ENCODE measurements at places on chromosomes 4 and X.

GRCh38 chr4:83071116-83071515 lies 36.1 kb downstream of the COPS4 start:
- peak; percentile 4 for DNase-seq

- peak; percentile 31 for DNase-seq
Observed at GRCh38 chr4:23937173-23937572, 47.3 kb upstream of the PPARGC1A start.

DNA sequence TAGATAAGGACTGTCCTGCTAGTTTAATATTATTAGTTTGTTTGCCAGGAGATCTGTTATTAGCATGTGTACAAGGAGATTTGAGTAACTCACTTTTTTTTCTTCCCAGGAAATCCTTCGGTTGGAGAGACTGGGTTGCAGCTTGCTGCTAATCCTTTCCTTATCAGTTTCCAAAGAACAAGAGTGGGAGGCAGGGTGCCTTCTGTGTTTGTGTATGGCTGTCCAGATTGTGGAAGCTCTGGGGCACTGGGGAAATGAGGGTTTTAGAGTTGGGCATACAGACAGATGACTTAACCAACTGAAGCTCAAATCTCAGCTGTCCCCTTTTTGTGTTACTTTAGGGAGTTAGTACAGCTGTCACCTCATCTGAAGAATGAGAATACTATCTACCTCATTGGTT lies 12.6 kb upstream of the SUPT20HL1 start:
- no peak for DNase-seq

DNA sequence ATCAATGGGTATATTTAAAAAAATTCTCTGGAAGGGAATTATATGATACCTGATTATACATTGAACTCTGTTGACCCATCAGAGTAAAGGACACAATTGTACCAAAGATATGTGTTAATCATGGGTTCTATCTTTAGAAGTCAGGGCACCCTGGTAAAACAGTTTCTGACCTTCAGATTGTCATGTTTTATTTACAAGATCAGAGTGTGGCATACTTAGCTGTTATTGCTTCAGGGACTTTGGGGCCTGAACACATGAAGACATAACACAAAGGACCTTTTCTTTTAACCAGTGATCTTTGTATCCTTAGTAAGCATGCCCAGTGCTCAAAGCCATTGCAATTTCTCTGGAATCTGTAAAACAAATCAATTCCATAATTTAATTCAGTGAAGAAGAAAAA lies 204.8 kb upstream of the RPS6KA3 start:
- no peak for DNase-seq

- DNase-seq = no peak
Observed at GRCh38 chr4:5822619-5823018, 70.3 kb downstream of the CRMP1 start.

DNA sequence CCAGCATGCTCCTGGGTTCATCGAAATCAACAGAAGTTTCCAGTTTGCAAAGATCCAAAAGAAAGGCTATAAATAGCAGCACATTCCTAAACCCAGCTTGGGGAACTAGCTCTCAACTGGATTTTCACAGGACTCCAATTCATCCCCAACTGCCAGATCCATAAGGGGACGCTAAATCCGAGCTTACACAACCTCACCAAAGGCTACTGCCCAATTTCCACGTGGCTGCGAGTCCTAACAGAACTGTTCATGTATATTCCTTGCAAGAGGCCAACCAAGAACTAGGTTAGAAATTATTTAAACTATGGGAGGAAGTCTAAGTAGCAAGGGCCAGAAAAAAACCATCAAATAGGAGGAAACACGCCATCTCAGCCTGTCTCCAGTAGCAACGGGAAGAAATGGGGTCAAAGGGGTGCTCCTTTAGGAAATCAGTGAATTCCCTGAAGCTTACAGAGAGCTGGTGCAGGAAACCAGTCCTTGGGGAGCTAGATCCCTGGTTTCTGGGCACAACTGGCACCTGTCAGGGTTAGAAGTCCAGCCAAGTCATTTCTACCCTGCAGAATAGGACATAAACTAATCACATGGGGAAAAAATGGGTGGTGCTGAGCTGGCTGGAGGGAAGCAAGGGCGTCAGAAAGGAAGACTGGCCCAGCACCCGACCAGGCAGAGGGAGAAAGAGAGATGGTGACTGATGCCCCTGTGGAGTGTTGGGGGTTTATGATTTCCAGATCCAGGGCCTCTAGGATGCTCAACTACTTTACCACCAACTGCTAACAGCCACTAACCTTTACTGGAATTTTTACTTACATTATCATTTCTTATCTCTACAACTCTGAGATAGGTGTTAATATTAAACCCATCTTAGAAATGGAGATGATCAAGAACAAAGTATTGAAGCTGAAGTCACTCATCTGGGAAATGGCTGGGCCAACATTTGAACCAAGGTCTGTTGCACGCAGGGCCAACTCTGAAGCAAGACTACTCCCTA lies 20.5 kb downstream of the RELL1 start:
- DNase-seq = no peak

DNA sequence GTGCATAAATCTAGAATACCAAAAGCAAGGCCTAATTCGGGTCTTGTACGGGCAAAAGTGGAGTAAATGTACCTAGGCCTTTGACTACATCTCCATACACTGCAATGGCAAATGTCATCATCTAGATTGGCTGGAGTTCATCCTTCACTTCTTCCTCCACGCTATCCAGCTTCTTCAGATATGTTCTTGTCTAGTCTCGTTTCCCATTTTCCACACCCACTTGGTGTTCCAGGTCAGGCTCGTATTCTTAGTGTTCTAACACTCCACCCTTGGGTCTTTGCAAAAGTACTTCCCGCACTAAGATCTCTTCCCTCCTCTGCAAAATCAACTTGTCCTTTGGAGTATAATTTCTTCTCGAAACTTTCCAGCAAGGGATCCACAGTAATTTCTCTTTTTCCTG lies 1.4 kb downstream of the COQ2 start:
- DNase-seq = no peak

DNA sequence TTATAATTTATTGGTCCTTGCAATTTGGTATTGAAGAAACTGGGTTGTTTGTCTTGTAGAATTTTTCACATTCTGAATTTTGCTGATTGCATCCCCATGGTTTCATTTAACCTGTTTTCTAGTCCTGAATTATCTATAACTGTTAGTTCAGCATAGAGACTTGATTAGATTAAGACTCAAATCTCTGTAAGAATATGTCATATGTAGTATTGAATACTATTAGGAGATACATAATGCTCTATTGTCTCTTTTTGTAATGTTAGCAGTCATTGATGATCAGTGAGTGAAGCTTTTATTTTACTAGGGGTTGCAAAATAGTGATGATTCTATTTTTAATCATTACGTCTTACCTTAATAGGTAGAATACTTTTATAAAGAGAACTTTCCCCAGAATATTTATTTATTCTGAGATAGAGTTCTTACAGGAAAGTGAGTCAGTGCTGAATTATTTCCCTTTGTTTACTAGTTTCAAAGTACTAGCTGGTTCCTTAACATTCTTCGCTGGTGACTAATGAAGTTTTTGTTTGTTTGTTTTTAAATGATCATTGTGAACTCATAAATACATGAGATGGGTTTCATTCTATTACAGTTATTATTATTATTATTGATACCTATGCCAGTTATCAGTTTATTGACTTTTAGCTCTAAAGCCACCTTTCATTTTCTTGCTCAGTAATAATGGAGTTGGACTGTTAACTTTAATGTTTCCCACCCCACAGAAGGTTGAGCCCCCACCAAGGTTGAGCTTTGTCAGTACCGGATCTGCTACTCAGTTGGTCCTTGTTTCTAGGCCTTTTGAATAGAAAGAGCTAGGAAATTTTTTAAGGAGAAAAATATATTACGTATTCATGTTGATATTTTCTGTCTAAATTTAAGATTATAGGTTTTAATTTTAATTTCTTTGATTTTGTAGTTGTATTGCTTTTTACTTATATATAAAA lies 102.3 kb downstream of the LARP1B start:
- no peak for DNase-seq

Measured in fibroblast of skin of left quadriceps (primary cell).